ENCODE measurements at places on chromosomes 7 and 10. TPM values are rescaled to one million over a fixed set of nuclear protein-coding genes. Genes with fewer than 3 reads are reported as not detected.

The PTF1A gene
- total RNA-seq, result not detected

The OPALIN gene
- total RNA-seq, result not detected

The TBX20 gene
- total RNA-seq, result 1.1 TPM

The ZNF679 gene
- not detected for total RNA-seq

The AQP1 gene
- 10.0 TPM for total RNA-seq

The GRM3 gene
- not detected for total RNA-seq

The NKX1-2 gene
- total RNA-seq, result 0.07 TPM

The PLEKHS1 gene
- not detected for total RNA-seq
